Gastrocnemius medialis (tissue), 4 donors: ENCODE measurements at places on chromosomes 7 and 10. TPM values are rescaled to one million over a fixed set of nuclear protein-coding genes. Genes with fewer than 3 reads are reported as not detected.

GRCh38 chr10:103512166-103512565 is 18.7 kb downstream of the NEURL1 start:
- DNase-seq: no peak

DNA sequence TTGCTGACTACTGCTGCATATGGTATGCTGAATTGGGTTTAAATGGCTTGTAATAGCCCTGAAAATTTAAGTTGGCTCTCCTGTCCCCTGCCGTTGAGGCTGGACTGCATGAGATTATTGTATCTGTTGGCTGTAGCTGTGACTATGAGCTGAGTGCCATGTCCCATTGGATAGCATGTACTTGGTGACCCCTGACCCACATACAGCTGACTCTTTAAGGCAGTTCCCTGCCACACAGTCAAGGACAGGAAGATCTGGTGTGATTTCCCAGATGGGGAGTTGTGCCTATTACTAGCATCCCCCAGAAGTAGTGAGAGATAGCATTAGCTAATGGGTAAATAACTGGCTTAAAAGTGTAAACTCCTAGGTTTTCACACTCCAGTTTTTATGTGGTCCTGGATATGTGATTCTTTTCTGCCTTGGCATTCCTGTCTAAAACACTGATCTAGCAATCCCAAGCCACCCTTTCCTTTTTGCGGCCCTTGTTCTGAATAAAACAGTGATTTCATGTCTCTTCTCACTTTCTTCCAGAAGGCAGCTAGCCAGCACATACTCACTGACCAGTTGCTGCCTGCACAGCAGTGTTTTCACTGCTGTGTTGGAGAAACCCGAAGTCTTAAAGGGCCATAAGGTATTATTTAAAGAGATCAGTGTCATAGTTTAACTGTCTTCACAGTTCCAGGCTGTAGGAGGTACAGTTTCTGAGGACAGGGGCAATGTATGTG is 35.9 kb downstream of the LRRC4 start:
- no peak for DNase-seq

DNA sequence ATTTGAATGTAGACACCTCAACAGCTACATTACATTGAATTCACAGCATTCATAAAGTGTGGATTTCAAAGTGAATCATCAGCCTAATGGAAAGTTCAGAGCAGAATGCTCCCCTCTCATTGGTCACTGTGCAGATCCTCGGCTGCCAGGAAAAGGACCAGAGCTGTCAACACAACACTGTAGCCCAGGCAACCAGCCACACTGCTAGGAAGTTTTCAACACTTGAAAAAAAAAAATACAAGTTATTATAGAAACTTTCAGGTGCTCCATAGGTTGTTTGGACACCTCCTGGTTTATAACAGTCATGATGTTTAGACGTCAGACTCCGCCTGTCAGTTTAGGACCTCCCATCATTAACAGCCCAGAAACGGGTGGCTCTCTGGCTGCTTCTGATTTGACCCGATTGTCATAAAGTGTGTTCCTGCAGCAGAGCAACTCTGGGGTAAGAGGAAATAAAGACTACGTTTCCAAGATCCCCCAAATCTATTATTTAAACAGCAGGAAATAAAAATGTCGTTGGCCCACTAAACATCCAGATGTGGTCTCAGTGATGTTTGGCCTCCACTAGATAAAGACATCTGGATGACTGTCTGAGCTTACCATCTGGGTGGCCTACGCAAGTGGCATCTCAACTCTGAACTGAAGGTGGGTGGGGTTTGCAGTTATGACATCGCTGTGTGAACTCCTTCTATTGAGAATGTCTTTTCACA is 117.4 kb downstream of the CABCOCO1 start:
- no peak for DNase-seq

DNA sequence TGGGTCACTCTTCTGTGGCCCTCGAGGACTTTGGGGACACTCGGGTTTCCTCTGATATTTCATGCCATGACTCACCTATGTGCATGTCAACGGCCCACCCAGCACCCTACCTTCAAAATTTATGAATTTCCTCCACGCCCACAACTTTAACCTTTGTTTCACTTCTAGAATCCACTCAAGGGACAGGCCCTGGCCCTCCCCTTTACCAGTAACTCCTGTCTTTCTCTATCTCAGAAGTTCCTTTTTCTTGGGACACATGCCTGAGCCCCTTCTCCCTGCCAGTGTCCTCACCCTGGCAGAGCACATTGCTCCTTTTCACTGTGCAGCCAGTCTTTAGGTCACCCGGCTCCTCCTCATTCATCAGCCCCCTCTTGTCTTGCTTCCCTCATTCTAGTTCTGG is 282.5 kb upstream of the KLF6 start:
- no peak for DNase-seq

TLL2 gene
- total RNA-seq: not detected
